ENCODE measurements at places on chromosomes 4 and X. TPM values are rescaled to one million over a fixed set of nuclear protein-coding genes. Genes with fewer than 3 reads are reported as not detected.

Gene AMTN
- polyA plus RNA-seq = not detected

Gene FAM9A
- polyA plus RNA-seq = not detected

Gene NDST4
- polyA plus RNA-seq = not detected

Gene XKRX
- polyA plus RNA-seq = 2.0 TPM

Gene MAGEA1
- polyA plus RNA-seq = not detected

Gene UGT2A1
- not detected for polyA plus RNA-seq

Gene ASMT
- not detected for polyA plus RNA-seq

Gene TMPRSS11A
- not detected for polyA plus RNA-seq

Gene EDA2R
- polyA plus RNA-seq = not detected

DNA sequence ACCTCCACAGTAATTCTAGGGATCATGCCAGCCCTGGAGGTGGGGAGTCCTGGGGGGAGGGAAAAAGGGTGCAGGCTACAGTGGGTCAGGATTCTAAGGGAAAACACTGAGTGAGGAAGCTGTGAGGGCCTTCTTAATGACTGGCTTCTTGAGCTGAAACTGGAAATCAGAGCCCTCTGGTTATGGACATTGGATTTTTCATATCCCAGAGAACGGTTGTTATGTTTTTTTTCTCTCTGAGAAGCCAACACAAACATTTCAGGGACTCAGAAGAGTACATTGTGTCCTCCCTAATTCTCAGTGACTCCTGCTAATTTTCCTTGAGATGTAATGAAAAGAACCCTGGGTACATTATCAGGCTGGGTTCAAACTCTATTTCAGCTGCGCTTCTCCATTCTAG is 162.4 kb upstream of the PRDX4 start:
- no peaks in the 10 kb centered on the region for H3K27me3 ChIP-seq
- H3K27ac ChIP-seq = no peak overlapping the region
- DNase-seq = no peak
- no peaks in the 10 kb centered on the region for H3K36me3 ChIP-seq
- H3K4me1 ChIP-seq = no peaks in the 10 kb centered on the region

GRCh38 chrX:24153178-24153795 is 3.8 kb downstream of the ZFX start:
- no peak for DNase-seq
- peak overlapping the region; percentile 72 for H3K27ac ChIP-seq
- H3K27me3 ChIP-seq = no peaks in the 10 kb centered on the region
- peaks cover 44% of the 10 kb centered on the region for H3K4me1 ChIP-seq
- no peaks in the 10 kb centered on the region for H3K36me3 ChIP-seq
- H3K4me3 ChIP-seq = peak overlapping the region; percentile 78

GRCh38 chrX:11557120-11557519 is 108.6 kb downstream of the ARHGAP6 start:
- no peak overlapping the region for H3K27ac ChIP-seq
- H3K27me3 ChIP-seq = peaks cover 22% of the 10 kb centered on the region
- H3K4me1 ChIP-seq = no peaks in the 10 kb centered on the region
- no peaks in the 10 kb centered on the region for H3K36me3 ChIP-seq

DNA sequence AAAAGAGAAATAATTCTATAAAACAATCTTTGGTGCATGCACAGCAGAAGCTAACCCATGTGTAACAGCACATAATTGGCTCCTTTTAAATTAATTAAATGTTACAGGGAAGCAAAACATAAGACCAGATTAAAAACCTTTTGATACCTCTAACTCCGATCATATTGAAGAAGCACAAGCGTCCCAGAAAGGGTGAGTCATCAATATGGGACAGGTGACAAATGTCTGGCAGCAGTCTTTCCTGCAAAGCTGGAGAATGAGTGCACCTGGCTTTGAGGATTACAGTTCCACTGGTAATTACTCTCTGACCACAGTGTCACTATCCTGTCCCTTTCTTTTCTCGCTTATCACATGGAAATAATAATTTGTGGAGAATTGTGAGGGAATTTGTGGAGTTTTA is 94.6 kb downstream of the FAM9B start:
- no peak overlapping the region for H3K4me3 ChIP-seq
- H3K27me3 ChIP-seq = peaks cover 9% of the 10 kb centered on the region
- no peaks in the 10 kb centered on the region for H3K36me3 ChIP-seq
- no peak overlapping the region for H3K27ac ChIP-seq
- no peak for DNase-seq

DNA sequence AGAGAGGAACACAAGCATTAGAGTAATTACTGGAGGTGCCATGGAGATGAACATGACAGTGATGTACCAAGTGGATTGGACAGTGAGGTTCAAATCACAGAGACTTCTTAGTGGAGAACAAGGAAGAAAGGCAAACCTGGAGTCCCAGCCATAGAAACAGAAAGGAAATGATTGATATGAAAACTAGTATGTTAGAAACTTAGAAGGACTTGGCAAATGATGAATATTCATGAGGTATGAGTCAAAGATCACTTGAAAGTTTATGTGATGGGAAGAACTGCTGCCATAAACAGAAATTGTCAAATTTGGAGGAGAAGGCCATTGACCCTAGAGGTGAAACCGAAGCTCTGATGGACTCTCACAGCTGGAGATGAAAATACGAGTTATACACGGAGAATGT is 88.2 kb downstream of the PHOX2B start:
- no peak for DNase-seq
- no peaks in the 10 kb centered on the region for H3K36me3 ChIP-seq
- peaks cover 14% of the 10 kb centered on the region for H3K27me3 ChIP-seq
- no peak overlapping the region for H3K27ac ChIP-seq
- no peaks in the 10 kb centered on the region for H3K4me1 ChIP-seq

- H3K27ac ChIP-seq = no peak overlapping the region
- H3K4me1 ChIP-seq = peaks cover 18% of the 10 kb centered on the region
- no peak overlapping the region for H3K4me3 ChIP-seq
- no peak for DNase-seq
- H3K27me3 ChIP-seq = no peaks in the 10 kb centered on the region
- no peaks in the 10 kb centered on the region for H3K36me3 ChIP-seq
Measured at GRCh38 chrX:80765220-80765625, 44.5 kb downstream of the BRWD3 start.

GRCh38 chrX:18065956-18066355 is 154.7 kb downstream of the BEND2 start:
- DNase-seq = no peak
- no peaks in the 10 kb centered on the region for H3K36me3 ChIP-seq
- H3K4me1 ChIP-seq = no peaks in the 10 kb centered on the region
- H3K27me3 ChIP-seq = no peaks in the 10 kb centered on the region
- H3K4me3 ChIP-seq = no peak overlapping the region

DNA sequence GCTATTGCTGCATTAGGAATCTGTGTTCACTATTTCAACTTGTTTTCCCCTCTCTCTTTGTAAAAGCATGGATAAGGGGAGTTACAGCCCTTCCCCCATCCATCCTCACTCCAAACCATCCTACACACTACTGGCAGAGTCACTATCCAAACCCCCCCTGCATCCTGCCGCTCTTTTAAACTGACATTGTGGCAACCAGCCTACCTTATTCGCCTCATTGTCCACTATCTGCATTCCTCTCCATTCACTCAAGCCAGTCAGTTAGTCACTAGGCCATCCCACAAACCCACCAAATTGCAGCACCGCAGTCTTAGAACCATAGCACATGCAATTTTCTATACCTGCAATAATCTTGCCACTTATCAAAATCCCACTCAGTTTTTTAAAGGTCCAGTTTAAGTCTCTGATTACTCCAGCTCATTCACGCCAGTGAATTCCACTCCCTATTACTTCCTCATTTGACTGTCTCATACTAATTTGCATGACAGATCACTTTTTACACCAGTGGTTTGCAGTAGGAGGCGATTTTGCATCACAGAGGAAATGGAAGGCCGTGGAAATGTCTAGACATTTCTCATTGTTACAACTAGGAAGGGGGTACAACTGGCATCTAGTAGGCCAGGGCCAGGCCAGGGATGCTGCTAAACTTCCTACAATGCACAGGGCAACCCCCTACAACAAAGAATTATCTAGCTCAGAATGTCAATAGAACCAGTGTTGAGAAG is 181.8 kb downstream of the HS6ST2 start:
- H3K4me3 ChIP-seq = no peak overlapping the region
- H3K27ac ChIP-seq = no peak overlapping the region
- peaks cover 18% of the 10 kb centered on the region for H3K27me3 ChIP-seq
- peaks cover 4% of the 10 kb centered on the region for H3K4me1 ChIP-seq
- no peaks in the 10 kb centered on the region for H3K36me3 ChIP-seq

DNA sequence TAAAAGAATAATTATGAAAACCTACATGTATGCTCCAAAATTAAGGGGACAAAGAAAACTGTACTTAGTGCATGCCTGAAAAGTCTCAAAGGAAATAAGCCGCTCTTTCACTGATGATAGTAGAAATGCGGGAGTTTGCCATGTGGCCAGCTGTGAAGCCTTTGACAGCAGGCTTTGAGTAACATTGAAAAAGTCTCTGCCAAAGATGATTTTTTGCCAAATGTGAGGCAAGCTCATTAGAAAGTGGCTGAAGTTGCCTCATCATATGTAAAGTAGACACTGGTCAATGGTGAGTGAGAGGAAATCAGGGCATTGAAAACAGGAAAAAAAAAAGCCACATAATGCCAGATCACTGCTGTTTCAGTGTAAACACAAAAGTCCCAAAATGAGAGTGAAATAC is 2360.1 kb downstream of the PCDH7 start:
- no peaks in the 10 kb centered on the region for H3K36me3 ChIP-seq
- H3K4me3 ChIP-seq = no peak overlapping the region
- H3K27ac ChIP-seq = no peak overlapping the region
- H3K4me1 ChIP-seq = no peaks in the 10 kb centered on the region
- no peak for DNase-seq
- H3K27me3 ChIP-seq = no peaks in the 10 kb centered on the region

GRCh38 chr4:108458681-108459080 is 161.7 kb upstream of the RPL34 start:
- no peak overlapping the region for H3K4me3 ChIP-seq
- no peaks in the 10 kb centered on the region for H3K36me3 ChIP-seq
- H3K27ac ChIP-seq = no peak overlapping the region
- DNase-seq = no peak

Measured in naive B cell (primary cell).